Brain microvascular endothelial cell (primary cell): ENCODE measurements at places on chromosomes 6 and 20.
A peak's percentile ranks its signal among the peaks of the same experiment; 100 is the strongest.

- no peak for DNase-seq
These were observed 149.9 kb upstream of the AFDN start for GRCh38 chr6:167676666-167677421.

- DNase-seq: no peak
These were observed 243.6 kb downstream of the TFAP2B start for GRCh38 chr6:51062166-51062722.

DNA sequence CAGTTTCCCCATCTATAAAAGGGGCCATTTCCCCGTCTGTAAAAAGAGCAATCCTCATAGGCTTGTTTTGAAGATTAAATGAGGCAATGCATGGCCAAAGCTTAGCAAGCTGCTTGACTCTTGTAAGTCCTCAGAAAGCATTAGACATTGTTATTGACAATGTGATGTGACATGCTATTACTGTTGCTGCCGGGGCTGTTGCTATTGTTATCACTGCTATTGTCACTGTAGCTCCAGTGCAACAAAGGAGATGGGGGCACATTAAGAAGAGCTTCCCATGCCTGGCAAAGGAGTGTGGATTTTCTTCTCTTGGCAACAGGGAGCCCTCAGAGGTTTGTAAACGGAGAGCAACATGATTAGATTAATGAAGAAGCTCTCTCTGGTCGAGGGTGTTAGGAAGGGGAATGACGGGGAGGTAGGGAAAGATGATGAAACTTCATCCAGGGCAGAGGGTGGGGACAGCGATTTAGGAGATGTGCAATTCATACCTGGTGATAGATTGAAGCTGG, 33.1 kb upstream of the FAM83D start:
- DNase-seq: no peak

- DNase-seq: no peak
These were observed 25.0 kb upstream of the MTRF1L start for GRCh38 chr6:153027480-153027879.

GRCh38 chr6:1524040-1524480, 85.7 kb upstream of the FOXC1 start:
- peak; percentile 32 for DNase-seq

GRCh38 chr20:36519012-36519719, 22.2 kb upstream of the MYL9 start:
- DNase-seq: no peak
